ENCODE measurements at places on chromosomes 6 and 20. TPM values are rescaled to one million over a fixed set of nuclear protein-coding genes. Genes with fewer than 3 reads are reported as not detected.

The TNNC2 gene
- not detected for total RNA-seq

The SULF2 gene
- total RNA-seq = 277 TPM

The OR2B3 gene
- not detected for total RNA-seq

The SCUBE3 gene
- total RNA-seq = not detected

The ZBTB12 gene
- 2.6 TPM for total RNA-seq

The PHACTR1 gene
- 1.9 TPM for total RNA-seq

The KIAA1755 gene
- total RNA-seq = 0.10 TPM

The TCP11 gene
- not detected for total RNA-seq

The PRSS16 gene
- 3.8 TPM for total RNA-seq

The RHAG gene
- total RNA-seq = not detected

The LAMA2 gene
- 0.92 TPM for total RNA-seq

The OSTM1 gene
- 26.3 TPM for total RNA-seq

The HMGCLL1 gene
- not detected for total RNA-seq

The FAM184A gene
- total RNA-seq = 0.17 TPM

The BPI gene
- not detected for total RNA-seq

The ARFGEF3 gene
- total RNA-seq = 0.04 TPM

The CGAS gene
- 6.3 TPM for total RNA-seq

The COL12A1 gene
- 119 TPM for total RNA-seq

The TCF21 gene
- not detected for total RNA-seq

The CLIC5 gene
- total RNA-seq = not detected

The EFCAB8 gene
- not detected for total RNA-seq

The PRDM1 gene
- total RNA-seq = 19.6 TPM

The SOX18 gene
- total RNA-seq = not detected

The FAM162B gene
- total RNA-seq = not detected

The CLVS2 gene
- not detected for total RNA-seq

The TRIM15 gene
- total RNA-seq = not detected

The INSM1 gene
- total RNA-seq = not detected

The TINAG gene
- total RNA-seq = not detected

The THBD gene
- total RNA-seq = 2.0 TPM

Measured in foreskin keratinocyte (primary cell).